ENCODE measurements at places on chromosomes 6 and 20.

DNA sequence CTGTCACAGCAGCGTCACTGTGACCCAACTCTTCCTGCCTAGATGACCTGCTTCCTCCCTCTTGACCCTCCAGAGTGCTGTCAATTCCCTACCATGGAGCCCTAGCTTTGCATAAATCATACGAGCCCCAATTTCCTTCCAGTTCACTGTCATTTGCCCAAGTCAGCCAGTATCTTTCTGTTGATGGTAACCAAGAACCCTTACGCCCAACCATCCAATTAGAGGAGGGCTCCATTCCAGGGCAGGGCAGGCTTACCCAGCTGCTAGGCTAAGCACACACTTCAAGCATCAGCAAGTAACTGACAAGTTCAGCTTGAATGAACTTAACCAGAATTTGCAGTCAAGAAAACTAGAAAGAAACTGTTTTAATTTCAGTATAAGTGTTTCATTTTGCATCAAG, 25.7 kb downstream of the WFDC3 start:
- no peak for DNase-seq

DNA sequence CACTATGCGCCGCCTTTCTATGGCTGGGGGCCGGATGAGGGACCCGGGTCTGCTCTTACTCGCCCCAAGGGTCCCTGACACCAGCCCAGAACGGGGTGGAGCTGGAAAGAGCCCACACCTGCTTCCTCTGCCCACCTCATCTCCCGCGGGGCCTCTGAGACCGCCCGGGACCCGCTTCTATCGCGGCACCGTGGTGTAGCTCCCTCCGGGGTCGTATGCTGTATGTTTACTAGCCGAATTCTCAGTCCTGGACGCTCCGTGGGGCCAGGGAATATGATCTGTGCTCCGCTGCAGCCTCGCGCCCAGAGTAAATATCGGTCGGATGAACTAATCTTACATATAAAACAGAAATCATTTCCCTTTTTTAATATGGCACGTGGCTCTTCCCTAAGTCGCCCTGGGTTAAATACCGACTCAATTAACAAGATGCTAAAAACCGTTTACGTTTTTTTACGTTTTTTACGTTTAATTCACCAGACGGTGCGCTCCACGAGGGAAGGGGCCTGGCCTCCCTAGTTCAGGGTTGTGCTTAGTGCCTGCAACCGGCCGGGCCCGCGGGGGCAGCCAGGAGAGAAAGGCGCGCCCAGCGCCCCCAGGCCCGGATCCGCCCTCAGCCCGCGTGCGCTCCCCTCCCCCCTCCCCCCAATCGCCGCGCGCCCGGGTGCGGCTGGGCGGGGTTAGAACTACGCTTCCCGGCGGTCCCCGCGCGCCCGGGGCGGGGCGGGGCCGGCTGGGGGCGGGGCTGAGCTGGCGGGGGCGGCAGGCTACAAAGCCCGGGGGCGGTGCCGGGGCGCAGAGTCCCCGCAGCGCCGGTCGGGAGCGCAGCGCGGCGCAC, at the start of gene RBM38:
Gene RBM38 (plus strand): TSS at position 793 of the 835 bp plus-strand sequence. CDS start 186 bp downstream, outside the sequence.
- DNase-seq, result peak; percentile 9

GRCh38 chr20:1882026-1882425, 13.2 kb upstream of the SIRPA start:
- no peak for DNase-seq

DNA sequence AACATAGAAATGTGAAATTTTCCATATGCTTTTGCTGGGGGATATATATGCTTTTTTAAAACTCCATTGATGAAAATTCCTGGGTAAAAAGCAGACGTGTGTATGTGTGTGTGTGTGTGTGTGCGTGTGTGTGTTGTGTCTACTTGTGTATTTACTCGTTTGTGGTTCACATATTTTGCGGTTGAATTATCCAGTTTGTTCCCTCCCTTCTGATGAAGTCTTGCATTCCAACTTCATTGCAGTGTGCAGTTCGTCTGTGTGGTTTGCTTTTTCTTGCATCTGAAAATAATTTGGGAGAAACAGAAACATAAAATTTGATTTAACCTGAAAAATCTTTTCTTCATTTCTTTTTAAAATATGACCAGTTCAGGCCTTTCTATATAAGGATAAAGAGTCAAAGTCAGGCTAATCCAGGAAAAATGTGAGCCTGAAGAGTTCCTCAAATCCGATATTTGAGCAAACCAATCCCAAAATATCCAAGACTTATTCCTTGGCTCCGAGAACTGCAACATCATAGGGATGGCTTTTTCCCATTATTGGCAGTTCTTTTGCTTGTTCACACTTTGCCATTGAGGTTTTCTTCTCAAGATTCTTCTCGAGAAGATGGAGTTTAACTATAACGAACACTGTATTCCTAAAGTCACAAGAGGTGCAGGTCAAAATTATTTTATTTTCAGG, 202.2 kb upstream of the CCN2 start:
- DNase-seq, result no peak

GRCh38 chr6:69887026-69887425, 20.7 kb downstream of the COL19A1 start:
- no peak for DNase-seq

GRCh38 chr6:89452281-89452680, 19.3 kb downstream of the ANKRD6 start:
- DNase-seq, result no peak

- no peak for DNase-seq
These were observed 34.0 kb downstream of the ZBTB9 start for GRCh38 chr6:33488339-33488738.

GRCh38 chr20:57792386-57793080, 82.7 kb upstream of the PMEPA1 start:
- no peak for DNase-seq

GRCh38 chr20:4905613-4906012, 95.7 kb downstream of the SLC23A2 start:
- no peak for DNase-seq

DNA sequence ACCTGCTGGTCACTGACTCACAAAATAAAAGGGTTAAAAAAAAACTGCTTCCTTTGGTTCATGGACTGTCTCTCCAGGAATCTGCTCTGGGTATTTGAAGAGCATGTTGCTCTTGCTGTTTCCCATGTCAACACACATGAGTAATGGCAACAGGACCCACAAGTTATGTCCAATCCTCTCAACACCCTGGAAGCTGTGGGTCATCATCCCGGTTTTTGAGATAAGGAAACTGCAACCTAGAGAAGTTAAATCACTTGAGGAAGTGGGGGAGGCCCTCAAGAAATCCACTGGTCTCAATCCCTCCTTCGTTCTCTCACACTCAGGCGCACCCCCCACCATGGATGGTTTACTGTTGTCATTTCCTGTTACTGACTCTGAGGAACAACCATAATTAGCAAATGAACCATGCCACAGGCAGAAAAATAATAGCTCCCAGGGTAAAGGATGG, 12.4 kb downstream of the MAP1LC3A start:
- DNase-seq, result no peak

GRCh38 chr20:1844325-1845162, 50.7 kb upstream of the SIRPA start:
- DNase-seq, result no peak

- DNase-seq, result no peak
These were observed 297.8 kb downstream of the ZFAND3 start for GRCh38 chr6:38117281-38117680.

- DNase-seq, result no peak
These were observed 77.6 kb downstream of the POPDC3 start for GRCh38 chr6:105102186-105102585.

- no peak for DNase-seq
These were observed 12.1 kb downstream of the DEF6 start for GRCh38 chr6:35309611-35310264.

DNA sequence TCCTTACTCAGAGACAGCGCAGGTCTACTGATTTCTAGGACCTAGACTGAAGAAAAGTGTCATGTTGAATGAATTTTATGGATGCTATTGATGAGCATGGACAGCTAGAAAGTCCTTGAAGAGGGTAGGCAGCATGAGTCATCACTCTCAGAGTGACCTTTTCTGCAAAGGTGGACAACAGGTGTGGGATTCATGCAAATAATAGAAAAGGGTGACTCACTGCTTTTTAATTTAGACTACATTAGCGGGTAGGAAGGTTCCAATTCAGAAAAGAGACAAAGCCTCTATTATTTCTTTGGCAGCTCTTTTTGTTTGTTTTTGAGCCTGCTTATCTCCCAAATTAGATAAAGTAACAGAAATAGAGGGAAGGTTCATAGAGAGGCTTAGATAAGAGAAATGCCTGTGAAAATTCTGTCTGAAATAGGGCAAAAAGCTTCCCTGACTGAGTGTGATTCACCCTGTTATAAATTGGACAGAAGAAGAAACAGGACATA, 191.4 kb downstream of the TENT5A start:
- DNase-seq, result no peak

GRCh38 chr6:158709809-158710208, 60.0 kb downstream of the SYTL3 start:
- DNase-seq, result no peak

- DNase-seq, result no peak
These were observed 2.5 kb downstream of the FOXF2 start for GRCh38 chr6:1391800-1392309.
